ENCODE measurements at places on chromosomes 6 and 20.

DNA sequence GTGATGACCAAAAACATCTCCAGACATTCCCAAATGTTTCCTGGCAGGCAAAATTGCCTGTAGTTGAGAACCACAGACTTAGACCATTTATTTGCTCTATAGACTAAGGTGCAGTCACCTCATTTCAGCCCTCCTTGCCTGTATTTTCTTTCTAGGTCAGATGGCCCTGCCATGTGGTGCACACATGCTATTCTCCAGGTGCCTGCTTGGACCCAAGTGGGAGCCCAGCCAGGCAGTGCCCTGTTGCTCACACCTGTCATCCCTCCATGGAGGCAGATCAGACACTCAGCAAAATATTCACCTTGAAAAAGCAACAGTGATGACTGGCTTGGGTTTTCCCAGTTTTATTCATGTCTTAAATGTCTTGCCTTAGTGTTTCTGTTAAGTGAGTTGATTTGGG is 311.4 kb downstream of the TFAP2C start:
- no peak for DNase-seq

- no peak for DNase-seq
Observed at GRCh38 chr6:129710450-129711270, 683 bp upstream of the ARHGAP18 start.

DNA sequence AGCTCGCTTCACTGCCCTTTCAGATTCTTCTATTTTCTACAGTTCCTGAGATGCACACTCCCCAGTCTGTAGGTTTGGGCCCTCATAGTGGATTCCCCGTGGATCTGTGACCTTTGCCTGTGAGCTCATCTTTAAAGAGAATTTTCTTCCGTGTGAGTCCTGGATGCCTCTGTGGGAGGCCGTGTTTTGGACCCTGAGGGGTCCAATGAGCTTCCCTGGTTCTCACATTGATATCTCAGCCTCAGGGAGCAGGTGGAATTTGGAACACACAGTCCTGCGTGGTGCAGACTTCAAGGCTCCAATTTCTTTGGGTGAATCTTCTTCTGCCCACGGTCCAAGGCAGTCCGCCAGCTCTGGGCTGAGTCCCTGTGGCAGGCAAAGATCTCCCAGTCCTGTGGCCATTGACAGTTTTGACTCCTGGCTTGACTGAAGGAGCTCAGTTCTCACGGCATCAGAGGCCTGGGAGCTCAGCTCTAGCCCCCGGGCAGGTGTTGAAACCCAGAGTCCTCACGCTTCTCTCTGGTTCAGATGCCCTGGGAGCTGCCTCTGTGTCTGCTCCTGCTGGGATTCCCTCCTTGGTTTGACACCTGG is 61.0 kb downstream of the PSMG4 start:
- DNase-seq, result no peak

- no peak for DNase-seq
Observed at GRCh38 chr20:8933381-8933807, 135.5 kb upstream of the PLCB4 start.

DNA sequence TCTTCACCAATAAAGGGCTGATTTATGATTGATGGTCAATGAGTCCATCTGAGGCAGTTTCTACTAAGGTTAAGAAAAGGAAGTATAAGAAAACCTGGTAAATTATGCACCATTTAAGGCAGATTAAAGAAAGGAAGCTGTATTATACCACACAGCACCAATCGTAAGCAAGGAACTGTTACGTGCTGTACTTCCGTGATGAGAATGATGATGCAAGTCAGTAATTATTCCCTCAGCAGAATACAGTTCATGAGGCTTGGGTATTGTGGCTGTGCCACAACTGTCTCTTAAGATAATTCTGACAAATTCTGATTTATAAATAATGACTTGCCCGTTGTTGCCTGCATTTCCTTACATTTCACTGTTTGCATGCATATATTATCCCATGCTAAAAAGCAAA is 699.0 kb downstream of the HDGFL1 start:
- DNase-seq, result no peak

DNA sequence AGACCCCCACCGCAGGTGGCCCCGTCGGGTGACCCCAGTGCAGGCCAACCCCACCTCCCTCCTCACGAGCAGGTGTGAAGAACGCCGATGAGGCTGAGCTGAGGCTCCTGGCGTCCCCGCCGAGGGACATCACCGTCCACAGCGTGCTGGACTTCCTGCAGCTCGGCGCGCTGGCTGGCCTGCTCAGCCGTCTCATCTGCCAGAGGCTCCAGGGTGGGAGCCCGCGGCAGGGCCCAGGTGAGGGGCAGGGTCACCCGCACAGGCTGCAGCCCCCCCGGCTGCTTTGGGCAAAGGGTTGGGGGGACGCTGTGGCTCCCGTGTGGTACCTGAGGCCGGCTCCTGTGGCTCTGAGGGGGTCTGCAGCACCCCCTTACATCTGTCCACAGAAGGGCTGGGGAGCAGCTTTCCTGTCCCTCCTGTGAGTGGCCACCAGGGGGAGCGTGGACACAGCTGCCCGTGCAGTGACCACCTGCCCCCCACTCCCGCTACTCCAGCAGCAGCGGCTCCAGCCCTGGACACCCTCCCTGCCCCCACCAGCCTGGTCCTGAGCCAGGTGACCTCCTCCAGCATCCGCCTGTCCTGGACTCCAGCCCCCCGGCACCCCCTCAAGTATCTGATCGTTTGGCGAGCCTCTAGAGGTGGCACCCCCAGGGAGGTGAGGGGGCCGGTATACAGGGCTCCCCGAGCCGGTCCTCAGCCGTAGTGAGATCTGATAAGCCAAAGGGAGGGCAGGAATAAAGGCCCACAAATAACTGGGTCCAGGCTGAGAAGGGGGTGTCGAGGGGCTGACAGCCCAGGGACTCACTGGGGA is 16.5 kb downstream of the COL20A1 start:
- DNase-seq, result no peak

- no peak for DNase-seq
Observed at GRCh38 chr6:128250370-128251070, 269.9 kb downstream of the PTPRK start.

Measured in SHP77 treated with DMSO at 0.1 percent for 48 hours (cell line).